AG08395 (cell line): ENCODE measurements at places on chromosomes 3 and 15.
A peak's percentile ranks its signal among the peaks of the same experiment; 100 is the strongest.

DNA sequence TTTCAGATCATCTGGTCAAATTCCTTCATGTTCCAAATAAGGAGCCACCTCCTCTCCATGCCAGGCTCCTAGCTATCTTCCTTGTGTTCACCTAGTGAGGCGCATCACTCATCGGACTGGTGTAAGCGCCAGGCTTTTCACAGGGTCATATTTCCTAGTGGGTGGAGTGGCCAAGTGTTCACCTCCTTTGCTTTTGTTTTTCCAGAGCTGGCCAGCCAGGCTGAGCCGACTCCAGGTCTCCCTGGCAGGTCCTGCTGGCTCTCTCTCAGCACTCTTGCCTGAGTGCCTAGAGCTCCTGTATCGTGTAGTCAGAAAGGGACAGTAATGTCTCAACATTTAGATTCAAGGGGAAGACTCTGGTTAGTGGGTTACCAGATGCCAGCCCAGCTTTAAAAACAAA is 31.0 kb downstream of the HEG1 start:
- no peak for DNase-seq

DNA sequence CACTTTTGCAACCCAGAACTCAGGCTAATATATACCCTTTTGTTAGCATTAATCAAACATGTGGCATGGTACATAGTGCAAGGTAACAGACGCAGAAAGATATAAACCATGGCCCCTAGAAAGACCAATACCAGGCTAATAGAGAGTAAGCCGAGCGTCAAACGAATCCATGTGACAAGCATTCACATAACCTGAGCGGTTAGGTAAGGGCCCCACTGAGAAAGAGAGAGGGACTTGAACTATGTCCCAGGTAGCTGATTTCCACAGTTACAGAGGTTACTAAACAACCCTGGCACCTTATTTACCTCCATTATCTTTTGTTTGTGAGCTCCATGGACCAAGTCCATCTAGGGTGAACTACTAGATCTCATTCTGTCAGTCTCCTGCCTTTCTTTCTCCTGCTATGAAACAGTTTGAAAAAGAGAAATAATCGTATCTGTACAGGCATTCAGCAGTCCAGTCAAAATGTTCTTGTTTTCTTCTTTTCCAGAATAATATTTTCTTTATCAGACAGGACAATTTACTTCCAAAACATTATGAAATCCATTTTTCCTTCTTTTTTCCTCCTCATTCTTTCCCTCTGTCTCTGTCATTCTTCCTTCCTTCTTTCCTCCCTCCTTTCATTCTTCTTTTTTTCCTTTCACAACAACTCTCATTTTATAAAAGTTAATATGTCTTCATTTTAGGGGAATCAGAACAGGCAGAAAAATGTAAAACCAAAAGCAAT is 30.5 kb upstream of the TNFSF10 start:
- no peak for DNase-seq

- DNase-seq: no peak
Observed at GRCh38 chr3:174784206-174784934, 74.8 kb upstream of the NAALADL2 start.

GRCh38 chr3:12446298-12446697 is 38.0 kb upstream of the TSEN2 start:
- no peak for DNase-seq

GRCh38 chr3:117356091-117356705 is 646.6 kb downstream of the TUSC7 start:
- no peak for DNase-seq

DNA sequence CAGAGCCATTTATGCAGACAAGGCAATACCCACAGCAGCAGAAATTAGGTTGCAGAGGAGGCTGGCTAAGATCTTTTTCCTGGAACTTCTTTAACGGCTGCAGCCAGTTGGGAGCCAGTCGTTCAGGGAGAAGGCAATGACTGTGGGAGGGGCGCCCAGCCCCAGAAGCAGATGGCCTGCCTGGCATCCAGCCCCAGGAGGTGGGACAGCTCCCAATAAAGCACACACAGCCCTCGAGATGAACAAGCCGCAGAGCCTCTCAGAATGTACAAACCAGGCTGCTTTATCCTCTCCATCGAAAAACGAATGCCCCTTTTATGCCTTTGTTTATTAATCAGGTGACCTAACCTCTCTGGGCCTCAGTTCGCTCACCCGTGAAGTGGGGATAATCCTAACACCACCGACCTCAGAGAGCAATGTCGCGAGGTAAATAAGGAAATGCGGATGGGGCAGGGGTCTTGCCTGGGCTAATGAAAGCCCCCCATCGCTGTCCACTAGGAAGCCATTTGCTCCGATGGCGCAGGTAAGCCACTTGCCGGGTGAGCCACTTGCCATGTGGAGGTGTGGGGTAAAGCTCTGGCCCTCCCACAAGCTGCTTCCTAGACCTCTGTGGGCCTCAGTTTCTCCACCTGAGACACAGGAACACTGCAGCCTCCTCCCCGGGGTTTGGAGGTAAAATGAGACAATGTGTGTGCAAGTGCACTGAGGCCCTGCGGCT is 35.8 kb downstream of the MGLL start:
- peak; percentile 75 for DNase-seq

GRCh38 chr3:191358929-191359328 is 28.6 kb upstream of the UTS2B start:
- DNase-seq: no peak

DNA sequence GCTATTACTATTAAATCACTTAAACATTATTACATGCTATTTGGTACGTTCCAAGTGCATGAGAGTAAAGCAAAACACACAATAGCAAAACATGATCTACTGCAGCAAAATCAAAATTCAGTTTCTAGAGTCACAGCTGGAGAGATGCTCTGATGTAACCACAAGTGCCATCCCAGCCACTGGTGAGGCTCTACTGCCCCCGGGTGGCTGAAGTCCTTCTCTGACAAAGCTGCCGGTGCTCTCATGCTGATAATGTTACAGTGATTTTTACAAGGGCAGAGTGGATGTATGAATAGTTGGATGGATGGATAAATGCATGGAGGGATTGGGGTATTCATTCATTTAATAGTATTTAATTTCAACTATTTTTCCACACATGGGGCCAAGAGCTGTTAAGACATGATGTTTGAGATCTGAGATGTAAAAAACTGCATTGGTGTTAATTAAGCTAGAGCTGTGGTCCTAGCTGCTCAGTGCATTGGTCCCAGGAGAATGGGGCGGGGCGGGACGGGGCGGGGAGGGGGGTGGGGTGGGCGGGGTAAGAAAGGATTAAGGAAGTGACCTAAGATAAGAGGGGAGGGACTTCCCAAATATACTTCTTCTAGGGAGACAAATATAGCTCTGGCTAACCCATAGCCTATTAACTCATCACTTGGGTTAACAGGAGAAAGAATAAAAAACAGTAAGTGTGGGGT is 5.3 kb upstream of the SPESP1 start:
- peak; percentile 92 for DNase-seq

GRCh38 chr3:192986379-192986778 is 68.7 kb upstream of the MB21D2 start:
- no peak for DNase-seq
